ENCODE measurements at places on chromosomes 7 and 10. TPM values are rescaled to one million over a fixed set of nuclear protein-coding genes. Genes with fewer than 3 reads are reported as not detected.

Gene LLCFC1
- total RNA-seq = not detected

Gene THSD7A
- total RNA-seq = 13.2 TPM

Gene ALDH18A1
- total RNA-seq = 33.9 TPM

- DNase-seq = no peak
Measured at GRCh38 chr10:36721871-36722270, 403.5 kb upstream of the ANKRD30A start.

DNA sequence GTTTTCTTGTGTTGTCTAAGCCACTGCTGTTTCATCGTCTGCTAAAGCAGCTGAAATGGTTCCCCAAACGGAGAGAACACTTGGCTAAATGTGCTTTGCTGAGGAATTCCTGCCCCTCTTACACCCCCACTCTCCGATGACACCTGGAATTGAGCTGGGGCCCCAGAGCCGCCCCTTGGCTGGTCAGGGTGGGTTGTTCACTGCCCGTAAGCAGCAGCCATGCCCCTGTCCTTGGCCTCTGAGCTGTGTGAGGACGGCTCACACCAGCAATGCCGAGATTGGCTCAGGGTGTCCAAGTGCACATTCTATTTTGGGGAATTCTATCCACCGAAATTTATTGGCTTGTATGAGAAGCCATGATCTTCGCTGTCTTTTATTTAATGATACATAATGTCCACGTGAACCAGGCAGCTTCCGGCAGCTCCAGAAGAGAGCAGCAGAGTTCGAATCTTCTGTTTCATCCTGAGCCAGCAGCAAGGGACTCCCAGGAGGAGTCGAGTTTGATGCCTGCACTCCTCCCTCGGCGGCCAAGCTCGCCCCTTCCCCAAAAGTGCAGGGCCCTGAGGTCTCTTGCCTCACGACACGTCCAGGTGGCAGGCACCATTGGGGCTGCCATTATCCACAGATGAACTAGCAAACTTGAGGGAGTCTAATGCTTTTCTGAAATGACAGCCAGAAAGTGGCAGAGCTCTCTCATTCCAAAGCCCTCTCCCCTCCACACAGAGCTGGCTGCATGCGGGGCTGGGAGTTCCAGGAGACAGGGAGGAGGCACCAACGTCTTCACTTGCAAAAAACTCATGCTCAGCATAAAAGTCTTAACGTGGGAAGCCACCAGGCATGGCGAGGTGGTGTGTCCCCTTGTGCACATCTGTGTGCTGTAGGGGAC is 114.0 kb downstream of the WDR37 start:
- DNase-seq = no peak

DNA sequence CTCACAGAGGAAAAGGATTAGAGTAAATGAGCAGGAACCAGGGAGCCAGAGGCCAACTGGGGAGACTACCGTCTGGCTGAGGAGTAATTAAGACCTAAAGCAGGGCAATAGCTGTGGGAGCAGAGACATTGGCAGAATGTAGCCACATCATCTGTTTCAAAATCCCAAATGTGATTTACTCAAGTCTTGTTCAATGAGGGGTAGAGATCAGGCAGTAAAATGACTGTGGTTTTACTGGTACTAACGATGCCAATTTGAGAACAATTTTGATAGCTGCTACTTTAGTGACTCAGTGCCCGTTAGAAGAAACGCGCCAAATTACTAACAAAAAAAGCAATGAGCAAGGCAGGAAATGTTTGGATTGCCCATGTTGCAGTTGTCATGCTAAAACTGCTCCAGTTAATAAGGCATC is 12.7 kb upstream of the MIOS start:
- DNase-seq = no peak

DNA sequence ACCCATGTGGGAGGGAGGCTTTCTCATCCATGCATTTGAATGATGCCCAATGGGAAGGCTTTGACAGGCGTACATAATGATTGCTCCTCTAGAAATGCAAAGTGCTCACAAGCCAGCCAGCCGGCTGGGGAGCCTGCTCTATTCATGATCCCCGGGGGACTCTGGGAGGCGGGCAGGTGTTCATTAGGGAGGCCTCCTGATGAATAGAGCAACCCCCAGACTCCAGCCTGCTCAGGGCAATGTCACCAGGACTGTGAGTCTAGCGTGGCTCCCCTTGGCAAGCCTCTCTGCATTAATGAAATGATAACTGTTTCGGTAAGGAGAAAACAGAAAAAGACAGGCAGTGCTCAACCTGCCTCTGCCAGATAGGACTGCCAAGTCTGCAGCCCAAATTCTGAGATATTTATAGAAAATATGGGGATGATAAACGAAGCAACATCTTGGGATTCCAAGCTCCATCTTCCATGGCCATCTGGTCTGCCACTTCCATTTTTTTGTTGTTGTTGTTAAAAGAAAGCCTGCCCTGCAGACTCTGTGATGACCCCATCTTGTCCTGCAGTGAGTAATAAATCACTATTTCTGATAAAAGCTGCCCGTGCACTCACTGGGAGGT is 236.4 kb downstream of the PRPF18 start:
- no peak for DNase-seq

- DNase-seq = no peak
Measured at GRCh38 chr10:109047856-109048255, 875.5 kb downstream of the XPNPEP1 start.
